ENCODE measurements at places on chromosomes 7 and 10.

DNA sequence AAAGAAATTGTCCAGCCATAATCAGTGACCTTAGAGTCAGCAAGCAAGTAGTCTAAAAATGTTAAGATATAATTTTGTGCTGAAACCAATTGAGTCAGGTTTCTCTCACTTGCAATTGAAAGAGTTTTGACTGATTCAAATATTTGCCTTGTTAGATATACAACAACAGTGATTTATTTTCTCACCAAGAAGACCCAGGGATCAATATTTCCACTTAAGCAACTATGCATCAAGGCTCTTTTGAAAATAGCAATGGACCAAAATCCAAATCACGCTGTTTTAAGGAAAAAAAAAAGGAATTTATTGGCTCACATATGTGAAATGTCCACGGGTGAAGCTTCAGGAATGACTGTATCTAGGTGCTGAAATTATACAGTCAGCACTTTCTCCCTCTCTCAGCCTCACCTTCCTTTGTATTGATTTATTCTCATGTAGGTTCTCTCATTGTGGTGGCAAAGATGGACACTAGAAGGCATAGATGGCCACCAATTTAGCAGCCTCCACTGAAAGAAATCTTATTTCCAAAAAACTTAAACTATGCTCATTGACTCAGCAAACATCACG lies 9.7 kb upstream of the FKBP9 start:
- no peak for DNase-seq

- no peak for DNase-seq
Observed at GRCh38 chr7:17516771-17517170, 218.3 kb downstream of the AHR start.

GRCh38 chr7:27031289-27032172 lies 64.3 kb downstream of the HOXA1 start:
- DNase-seq, result no peak

GRCh38 chr10:29186221-29186620 lies 102.6 kb upstream of the LYZL1 start:
- no peak for DNase-seq

GRCh38 chr10:24965051-24965450 lies 12.6 kb upstream of the PRTFDC1 start:
- no peak for DNase-seq

GRCh38 chr7:17660116-17660515 lies 280.2 kb downstream of the SNX13 start:
- no peak for DNase-seq

DNA sequence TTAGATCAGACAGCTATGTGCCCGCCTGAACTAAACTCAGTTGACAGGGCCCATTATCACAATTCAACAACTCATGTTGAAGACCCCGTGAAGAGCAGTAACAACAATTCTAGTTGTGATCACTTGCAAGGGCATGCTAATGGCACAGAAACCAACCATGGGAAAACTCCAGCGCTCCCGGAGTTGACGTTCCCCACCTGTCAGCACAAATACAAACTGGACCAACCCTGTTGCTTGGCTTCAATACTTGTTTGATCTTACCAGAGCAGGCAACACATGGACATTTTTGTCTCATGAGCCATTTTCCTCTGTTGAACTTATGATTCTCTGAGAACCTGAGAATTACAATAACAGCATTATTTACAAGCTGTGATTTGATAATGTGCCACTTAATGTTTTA lies 119.0 kb upstream of the LANCL2 start:
- peak; percentile 4 for DNase-seq

DNA sequence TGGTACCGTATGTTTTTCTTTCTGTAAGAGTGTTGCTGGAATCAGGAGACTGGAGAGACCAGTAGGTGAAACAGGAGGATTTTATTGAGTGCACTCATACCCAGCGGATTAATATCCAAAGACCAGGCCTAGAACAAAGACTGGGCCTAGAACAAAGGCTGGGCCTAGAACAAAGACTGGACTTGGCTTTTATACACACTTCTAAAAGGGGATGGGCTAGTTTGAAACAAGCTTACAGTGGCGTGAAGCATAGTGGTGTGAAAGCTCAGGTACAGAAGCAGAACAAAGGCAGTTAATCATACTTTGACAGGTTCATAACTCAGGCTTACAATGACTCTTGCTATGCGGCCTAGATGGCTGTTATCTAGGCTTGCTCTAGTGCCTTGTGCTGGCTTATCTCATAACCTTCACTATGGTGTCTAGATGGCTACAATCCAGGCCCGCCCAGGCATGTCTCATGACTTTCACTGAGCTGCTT lies 67.7 kb downstream of the TRIM24 start:
- no peak for DNase-seq

- DNase-seq, result no peak
Observed at GRCh38 chr10:125018576-125019143, 76.7 kb downstream of the ZRANB1 start.

DNA sequence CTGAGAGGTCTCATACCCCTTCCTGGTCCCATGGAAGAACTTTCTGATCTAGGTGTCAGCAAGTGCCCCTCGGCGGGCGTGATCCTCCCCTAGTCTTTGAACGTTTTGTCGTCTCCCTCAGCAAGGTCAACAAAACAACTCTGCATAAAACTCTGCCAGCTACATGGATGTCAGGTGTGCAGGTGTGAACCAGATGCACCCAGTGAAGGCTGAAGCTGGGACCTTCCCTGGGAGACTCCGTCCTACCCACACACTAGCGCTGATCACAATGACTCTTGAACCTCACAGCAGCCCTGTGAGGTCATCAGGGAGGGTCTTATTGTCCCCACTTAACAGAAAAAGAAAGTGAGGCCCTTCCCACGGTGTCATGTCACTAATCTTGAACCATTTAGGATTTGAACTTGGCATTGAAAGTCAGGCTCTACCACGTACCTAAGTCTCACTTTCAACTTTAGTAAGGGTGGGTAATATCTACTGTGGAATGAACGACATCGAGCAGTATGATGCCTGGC lies 68.1 kb downstream of the VSTM4 start:
- no peak for DNase-seq

GRCh38 chr7:40538281-40538680 lies 403.5 kb downstream of the SUGCT start:
- DNase-seq, result no peak

GRCh38 chr7:22332461-22332870 lies 24.5 kb downstream of the RAPGEF5 start:
- DNase-seq, result no peak

- DNase-seq, result no peak
Observed at GRCh38 chr7:119783799-119784198, 489.2 kb upstream of the KCND2 start.

DNA sequence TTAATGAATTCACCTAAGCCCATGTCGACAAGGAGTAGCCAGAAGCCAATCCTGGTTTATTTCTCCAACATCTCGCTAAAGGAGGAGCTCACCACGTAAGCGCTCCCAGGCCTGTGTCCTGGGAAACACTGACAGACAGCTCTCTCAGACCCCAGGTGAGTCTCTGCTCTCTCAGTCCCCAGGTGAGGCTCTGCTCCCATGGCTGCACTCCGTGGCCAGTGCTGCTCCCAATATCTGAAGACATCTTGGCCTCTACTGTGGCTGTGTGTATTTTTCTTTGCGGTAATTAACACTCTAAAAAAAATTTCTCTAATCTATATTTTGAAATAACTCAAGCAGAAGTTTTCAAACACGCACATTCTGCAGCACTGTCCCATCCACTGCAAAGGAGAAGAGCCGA lies 564.5 kb downstream of the PTPRN2 start:
- DNase-seq, result no peak

DNA sequence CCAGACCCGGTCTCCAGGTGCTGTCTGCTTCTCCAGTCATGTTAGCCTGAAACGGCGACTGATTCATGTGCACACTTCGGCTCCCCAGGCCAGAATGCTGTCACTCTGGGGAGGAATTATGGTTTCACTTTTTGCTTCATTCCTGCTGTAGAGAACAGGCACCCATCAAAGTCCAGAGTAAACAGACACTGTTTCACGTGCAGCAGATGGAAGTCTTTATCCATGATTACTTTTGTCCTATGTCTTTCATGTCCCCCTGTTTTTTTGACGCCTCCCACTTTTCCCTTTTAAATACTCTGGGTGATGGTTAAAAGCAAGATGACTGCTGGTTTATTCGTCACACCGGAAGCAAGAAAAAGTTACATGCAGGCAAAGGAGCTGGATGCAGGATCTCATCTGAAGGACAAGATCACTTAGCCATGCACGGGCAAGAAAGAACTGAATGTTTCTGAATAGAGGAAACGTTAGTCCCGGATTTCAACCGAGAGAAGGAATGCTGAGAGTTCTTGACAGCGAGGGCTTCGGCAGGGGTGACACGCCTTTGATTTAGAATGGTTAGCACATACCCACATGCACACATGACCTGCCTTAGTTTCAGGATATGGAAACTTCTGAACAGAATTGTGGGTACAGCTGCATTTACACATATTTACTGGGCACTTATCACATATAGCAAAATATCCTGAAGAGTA lies 250.0 kb upstream of the KLF6 start:
- DNase-seq, result peak; percentile 51

GRCh38 chr10:44811072-44811471 lies 100.1 kb upstream of the TMEM72 start:
- no peak for DNase-seq

- DNase-seq, result no peak
Observed at GRCh38 chr10:126119599-126119998, 223.2 kb downstream of the FANK1 start.

DNA sequence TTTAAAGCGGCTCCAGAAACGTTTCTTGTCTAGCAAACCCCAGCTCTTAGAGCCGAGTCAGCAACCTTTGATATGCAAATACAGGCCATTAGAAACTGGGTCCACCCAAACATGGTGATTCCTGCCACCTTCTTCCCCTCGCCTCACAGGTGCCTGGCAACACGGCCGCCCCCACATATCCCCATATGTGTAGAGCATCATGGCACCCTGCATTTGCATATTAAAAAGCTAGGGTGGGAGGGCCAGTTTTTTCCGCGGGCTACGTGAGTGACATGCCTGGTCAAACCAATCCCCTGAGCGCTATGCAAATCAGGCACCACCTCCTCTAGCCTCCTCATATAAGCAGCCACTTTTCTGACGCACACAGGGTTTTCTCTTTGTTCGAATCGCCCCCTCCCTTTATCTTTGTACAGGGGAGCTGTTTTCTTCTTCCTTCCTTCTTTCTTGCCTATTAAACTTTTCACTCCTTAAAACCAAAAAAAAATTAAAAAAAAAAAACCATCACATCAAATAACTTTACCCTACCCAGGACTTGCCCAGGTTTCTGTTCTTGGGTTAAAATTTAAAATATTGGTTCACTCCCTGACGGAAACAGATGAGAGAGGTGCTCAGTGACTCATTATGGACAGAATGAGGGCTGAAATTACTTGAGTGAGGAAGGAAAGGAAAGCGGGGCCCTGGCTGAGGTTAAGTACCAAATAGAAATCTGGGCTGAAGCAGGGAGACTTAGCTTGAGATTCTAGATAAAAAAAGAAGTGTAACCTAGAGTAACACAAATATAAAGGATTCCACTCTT lies 59.8 kb downstream of the COA1 start:
- peak; percentile 57 for DNase-seq

DNA sequence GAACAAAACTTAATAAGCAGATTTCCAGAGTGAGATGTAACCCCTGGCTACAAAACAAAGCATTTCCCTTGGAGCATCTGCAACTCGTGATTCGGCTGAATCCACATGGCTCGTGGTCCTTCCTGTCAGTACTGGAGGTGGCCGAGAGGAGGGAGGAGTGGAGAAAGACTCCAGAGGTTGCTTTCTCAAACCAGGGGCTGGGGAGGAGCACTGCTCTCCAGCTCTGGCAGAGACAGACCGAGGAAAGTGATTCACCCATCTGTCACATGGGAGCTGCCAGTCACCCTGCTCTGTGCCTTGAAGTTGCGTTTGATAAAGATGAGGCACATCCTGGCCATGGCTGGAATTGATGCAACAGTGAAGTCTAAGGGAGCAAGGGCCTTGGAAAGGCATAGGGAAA lies 72.7 kb downstream of the COL13A1 start:
- no peak for DNase-seq

DNA sequence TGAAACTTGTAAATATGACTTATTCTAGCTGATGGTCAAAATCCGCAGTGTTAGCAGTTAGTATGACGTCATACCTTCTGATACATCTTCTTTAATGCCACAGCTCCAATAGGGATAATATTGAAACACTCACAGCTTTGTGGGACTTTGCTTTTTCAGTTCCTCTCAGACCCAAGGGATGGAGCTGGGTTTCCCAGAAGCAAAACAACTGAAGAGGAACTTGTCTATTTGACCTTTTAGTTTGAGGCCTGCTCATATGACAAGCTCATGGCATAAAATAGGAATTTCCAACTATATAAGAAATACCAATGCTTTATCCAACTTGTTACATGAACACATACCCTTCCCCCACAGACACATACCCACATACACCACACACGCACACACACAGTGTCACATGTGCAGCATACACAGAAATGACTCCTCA lies 31.6 kb upstream of the C10orf67 start:
- DNase-seq, result no peak

- no peak for DNase-seq
Observed at GRCh38 chr7:102193806-102194205, 92.9 kb upstream of the SH2B2 start.

GRCh38 chr7:2142386-2142785 lies 90.4 kb downstream of the MAD1L1 start:
- DNase-seq, result no peak

DNA sequence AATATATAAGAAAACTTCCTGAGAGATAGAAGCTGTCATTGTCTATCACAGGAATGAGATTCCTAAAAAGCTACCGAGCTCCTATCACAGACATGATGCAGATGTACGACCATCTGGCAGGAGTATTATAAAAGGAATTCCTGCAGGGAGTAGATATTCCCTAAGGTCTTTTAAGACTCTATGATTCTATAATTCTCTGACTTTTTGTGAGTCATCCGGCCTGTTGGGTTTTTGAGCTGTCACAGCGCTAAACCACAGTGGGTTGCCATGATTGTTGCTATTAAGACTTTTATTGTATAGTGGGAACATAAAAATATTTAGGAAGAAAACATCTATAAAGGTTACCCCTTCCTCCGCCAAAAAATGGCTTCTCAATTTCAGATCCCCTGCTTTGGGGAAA lies 223.4 kb downstream of the BMPER start:
- no peak for DNase-seq

DNA sequence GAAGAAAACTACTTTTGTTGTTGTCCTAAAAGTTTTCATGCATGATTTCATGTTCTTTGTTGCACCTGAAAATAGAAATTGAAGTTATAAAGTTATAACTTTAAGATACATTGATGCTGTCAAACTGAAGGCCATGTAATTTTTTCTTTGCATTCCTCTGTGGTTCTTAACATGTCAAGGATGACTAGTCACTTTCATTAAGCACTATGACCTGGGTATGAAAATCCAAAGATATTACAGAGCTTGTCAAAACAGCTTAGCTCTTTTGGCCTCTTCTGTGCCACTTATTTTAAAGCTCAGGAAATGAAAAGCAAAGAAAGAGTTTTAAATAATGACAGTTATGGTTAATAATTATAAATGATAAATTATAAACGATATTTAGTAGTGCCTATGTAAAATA lies 241.6 kb upstream of the CACNA2D1 start:
- DNase-seq, result no peak

- DNase-seq, result no peak
Observed at GRCh38 chr7:255038-255435, 34.9 kb upstream of the FOXL3 start.

All from activated CD8-positive, alpha-beta T cell treated with anti-CD3 and anti-CD28 coated beads, Interleukin-2, amount 10 ng/mL, durations not matched to agents 7 days and 5 days (primary cell).